Brain (organoid and tissue), 16 donors: ENCODE measurements at places on chromosomes 5 and 9.

DNA sequence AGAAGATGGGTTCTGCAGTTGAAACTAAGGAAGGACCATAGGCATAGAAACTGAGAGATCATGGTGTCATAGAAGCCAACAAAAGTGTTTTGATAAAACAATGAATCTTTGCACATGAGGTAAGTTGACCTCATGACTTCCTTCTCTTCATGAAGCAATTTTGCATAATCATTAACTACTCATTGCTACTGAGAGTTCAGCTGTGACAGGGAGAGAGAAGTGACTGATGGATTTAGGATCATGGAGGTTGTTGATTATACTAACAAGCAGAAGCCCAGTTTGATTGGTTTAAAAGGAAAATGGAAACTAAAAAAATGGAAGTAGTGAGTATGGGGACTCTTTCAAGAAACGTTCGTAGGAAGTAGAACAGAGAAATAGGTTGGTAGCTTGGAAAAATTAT, 51.2 kb downstream of the PARP8 start:
- DNase-seq = no peak

DNA sequence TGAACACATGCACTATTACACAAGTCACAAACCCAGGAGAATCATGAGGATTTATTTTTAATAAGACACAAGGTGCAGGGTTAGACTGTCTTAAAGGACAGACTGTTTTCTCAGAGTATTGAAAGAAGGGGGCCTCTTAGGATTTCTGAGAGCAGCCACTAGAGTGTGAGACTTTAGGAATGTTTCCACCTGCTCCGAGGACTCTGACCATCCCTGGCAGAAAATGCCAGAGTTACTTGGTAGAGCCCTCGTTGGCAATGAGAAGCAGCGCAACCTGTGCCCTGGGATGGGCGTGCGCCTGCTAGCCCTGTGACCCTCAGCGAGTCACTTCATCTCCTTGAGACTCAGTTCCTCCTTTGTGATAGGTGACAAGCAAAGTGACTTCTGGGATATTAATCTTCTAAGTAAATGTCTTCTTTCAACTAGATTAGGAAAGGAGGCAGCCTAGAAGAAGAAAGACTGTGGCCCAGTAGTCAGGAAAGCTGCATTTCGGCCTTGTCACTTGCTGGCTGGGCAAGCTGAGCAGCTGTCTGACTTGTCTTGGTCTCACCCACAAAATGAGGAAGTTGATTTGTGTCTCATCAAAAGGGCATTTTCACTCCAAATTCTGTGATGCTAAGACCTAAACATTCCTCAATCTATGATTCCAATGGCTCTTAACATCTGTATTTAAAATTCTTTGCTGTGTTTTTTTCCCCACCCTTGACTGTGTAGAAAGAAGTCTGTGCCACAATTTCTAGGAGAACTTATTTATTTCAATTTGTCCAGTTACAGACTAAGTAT, 60.5 kb downstream of the PTCD2 start:
- DNase-seq = no peak

GRCh38 chr5:78923622-78923970, 61.5 kb downstream of the ARSB start:
- DNase-seq = no peak

DNA sequence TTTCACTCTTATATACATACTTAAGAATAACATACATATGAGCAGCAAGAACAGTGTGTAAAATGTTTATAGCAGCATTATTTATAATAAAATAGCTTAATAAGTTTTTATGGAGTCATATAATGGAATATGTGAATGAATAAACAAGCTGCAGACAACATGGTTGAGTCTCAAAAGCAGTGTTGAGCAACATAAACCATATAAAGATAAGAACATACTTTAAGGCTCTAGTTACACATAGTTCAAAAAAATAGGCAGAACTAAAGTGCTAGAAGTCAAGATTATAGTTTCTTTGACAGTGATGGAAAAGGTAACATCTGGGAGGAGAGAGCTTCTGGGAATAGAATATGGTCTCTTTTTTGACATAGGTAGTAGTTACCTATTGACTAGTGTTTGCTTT, 53.7 kb upstream of the ADAMTS19 start:
- DNase-seq = no peak

DNA sequence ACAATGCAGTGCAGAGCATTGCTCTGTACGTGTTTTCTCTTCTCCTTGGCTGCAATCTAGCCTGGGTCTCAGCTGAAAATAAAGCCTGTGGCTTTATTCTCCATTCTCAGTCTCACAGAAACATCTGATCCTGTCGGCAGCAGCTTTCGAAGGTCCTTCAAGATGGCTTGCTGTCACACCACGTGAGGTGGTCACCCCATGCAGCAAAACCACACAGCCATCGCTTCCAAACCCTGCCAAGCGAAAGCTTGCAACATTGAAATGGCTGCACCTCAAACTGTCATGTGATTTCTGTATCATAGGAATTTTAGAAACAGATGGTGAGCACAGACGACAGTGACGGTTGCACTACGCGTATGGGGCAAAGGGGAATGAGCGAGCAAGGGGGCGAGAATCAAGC, 98.5 kb upstream of the SMARCA2 start:
- DNase-seq = peak; percentile 75

GRCh38 chr9:104805441-104805840, 41.5 kb downstream of the NIPSNAP3B start:
- no peak for DNase-seq

- DNase-seq = no peak
Measured at GRCh38 chr9:121914604-121915303, 178.4 kb downstream of the TTLL11 start.

DNA sequence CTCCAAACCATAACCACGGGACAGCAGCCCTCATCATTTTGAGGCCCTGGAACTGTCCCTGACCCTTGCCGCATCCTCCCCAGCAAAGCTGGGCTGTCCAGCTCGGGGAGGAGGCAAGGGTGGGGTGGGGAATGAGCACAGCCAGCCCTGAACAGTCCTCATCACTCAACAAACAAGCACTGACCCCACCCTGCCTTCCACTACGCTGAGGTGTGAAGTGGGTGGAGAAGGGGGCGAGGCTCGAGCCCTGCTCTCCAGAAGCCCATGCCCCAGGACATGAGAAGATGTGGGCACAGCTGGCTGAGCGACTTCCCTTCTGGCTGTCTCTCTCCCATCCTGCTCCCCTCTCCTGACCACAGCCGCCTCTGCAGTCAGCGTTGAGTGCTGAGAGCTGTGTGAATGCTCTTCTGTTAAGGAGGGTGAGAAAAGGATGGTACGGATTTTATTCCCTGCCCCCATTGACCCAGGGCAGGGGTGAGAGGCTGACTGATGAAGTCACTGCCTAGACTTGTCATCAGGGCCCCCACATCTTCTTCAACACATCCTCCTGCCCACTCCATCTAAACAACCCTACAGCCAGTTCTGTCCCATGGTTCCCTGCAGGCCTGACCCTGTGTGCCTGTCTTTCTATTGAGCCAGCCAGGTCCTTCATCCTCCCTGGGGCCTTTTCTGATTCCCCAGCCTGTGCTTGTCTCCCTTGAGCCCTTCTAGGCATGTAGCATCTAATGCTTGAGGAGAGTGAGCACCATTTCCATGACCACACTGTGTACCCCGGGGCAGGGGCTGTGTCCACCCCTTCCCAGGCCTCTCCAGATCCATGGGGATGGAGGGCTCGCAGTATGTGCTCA, 276.0 kb downstream of the FSTL4 start:
- no peak for DNase-seq
